Spinal cord (tissue), 10 donors: ENCODE measurements at places on chromosomes 13 and 19. TPM values are rescaled to one million over a fixed set of nuclear protein-coding genes. Genes with fewer than 3 reads are reported as not detected.

- no peaks in the 10 kb centered on the region for H3K36me3 ChIP-seq
- H3K4me1 ChIP-seq, result no peaks in the 10 kb centered on the region
- no peak overlapping the region for H3K27ac ChIP-seq
- DNase-seq, result no peak
- no peak overlapping the region for H3K4me3 ChIP-seq
These were observed 281.4 kb downstream of the ABCC4 start for GRCh38 chr13:95019886-95020285.

RPL13A gene
- 2,994 TPM for total RNA-seq

DNA sequence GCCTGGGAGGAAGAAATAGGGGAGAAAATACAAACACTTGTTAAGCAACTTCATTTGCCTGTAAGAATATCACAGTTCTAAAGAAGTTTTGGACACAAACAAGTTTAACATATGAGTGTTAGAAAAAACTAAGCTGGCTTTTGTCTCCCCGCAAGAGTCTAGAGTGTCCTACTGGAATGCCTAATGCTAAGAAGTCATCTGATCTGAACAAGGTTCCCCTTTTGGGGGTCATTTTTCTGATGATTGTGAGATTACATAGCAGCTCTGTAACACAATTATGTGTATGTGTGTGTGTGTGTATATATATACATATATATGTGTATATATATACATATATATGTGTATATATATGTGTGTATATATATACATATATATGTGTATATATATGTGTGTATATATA is 12.7 kb downstream of the DNMT1 start:
- H3K27ac ChIP-seq, result no peak overlapping the region
- no peak for DNase-seq
- no peak overlapping the region for H3K4me3 ChIP-seq
- no peaks in the 10 kb centered on the region for H3K27me3 ChIP-seq
- H3K4me1 ChIP-seq, result no peaks in the 10 kb centered on the region
- peaks cover 61% of the 10 kb centered on the region for H3K36me3 ChIP-seq

- H3K4me3 ChIP-seq, result no peak overlapping the region
- no peak for DNase-seq
- no peaks in the 10 kb centered on the region for H3K27me3 ChIP-seq
- no peak overlapping the region for H3K27ac ChIP-seq
- no peaks in the 10 kb centered on the region for H3K36me3 ChIP-seq
- H3K4me1 ChIP-seq, result peaks cover 2% of the 10 kb centered on the region
These were observed 43.1 kb downstream of the TEX29 start for GRCh38 chr13:111363591-111363990.

GRCh38 chr13:24693862-24694471 is 13.8 kb downstream of the ATP12A start:
- H3K4me1 ChIP-seq, result no peaks in the 10 kb centered on the region
- H3K36me3 ChIP-seq, result no peaks in the 10 kb centered on the region
- peaks cover 4% of the 10 kb centered on the region for H3K27me3 ChIP-seq
- no peak for DNase-seq
